Stimulated activated CD4-positive, alpha-beta T cell treated with anti-CD3 and anti-CD28 coated beads, TNF-alpha, amount 100 ng/mL, for 1 hour (primary cell): ENCODE measurements at places on chromosomes 2 and 18.

DNA sequence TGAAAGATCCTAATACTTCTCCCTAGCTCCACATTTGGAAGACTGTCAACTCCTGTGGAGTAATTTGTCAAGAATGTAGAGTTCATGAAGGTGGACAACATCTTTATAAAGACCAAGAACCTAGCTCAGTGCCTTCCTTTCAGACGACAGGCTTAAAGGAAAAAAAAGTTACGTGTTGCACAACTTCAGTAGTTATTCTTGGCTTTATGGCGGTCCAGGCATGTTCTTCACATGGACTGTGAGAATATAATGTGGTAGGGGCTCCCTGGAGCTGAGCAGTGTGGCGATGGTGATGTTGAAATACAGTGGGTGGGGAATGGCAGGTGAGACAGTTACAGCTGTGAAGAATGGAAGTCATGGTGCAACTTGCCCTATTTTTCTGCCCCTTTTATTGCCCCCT lies 3.9 kb downstream of the TAF1B start:
- no peak for DNase-seq

- no peak for DNase-seq
Observed at GRCh38 chr2:129062146-129062912, 743.7 kb upstream of the HS6ST1 start.

DNA sequence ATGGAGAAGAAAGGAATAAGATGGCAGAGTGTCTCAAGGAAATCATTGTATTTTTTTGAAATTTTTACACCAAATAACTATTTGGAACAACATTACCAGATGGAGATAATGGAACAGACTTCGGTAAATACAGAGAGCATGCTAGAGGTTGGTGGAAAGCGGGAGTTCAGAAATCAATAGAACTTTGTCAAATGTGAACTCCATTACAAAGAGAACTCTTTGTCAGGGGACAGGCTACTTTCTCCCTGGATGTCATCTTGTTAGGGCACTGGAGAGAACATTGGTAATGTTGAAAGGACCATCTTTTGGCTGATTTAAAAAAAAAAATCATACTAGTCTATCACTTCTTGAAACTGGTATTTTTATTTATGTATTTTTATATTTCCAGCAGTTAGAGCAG lies 30.8 kb downstream of the DCC start:
- DNase-seq = no peak

GRCh38 chr2:15278296-15278695 lies 282.8 kb downstream of the NBAS start:
- no peak for DNase-seq

DNA sequence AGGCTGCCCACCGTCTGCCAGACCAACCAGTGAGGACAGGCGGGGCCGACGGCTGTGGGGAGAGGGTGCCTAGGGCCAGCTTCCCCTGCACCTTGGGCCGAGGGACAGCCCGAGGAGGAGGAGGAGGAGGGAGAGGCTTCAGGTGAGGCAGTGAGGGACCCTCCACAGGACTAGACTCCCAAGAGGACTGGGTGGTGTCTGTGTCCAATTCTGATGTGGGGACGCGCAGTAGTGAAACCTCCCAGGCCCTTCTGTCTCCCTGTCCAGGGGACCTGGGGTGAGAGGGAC lies 19.8 kb upstream of the ASB1 start:
- DNase-seq = no peak

GRCh38 chr2:25279091-25279651 lies 62.6 kb downstream of the DNMT3A start:
- no peak for DNase-seq

GRCh38 chr2:170076189-170076588 lies 101.8 kb upstream of the MYO3B start:
- no peak for DNase-seq

- DNase-seq = no peak
Observed at GRCh38 chr2:162477011-162477410, 133.1 kb downstream of the GCA start.

GRCh38 chr2:1802469-1803216 lies 58.3 kb upstream of the PXDN start:
- DNase-seq = no peak

DNA sequence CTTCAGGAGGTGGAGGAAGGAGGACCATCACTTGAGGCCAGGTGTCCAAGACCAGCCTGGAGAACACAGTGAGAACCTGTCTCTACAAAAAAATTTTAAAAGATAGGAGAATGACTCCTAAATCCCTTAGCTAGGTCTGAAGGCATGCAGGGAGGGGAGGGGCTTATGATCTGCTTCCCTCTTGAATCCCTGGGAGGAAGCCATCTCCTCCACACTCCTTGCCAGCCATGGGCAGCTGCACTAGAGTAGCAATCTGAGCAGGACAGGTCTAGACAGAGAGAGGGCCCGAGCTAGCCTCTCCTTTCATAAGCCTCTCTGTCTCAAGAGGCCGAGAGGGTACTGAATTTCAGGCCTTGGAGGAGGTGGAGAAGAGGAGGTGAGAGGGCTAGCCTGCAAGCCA lies 42.5 kb downstream of the DAPL1 start:
- no peak for DNase-seq

DNA sequence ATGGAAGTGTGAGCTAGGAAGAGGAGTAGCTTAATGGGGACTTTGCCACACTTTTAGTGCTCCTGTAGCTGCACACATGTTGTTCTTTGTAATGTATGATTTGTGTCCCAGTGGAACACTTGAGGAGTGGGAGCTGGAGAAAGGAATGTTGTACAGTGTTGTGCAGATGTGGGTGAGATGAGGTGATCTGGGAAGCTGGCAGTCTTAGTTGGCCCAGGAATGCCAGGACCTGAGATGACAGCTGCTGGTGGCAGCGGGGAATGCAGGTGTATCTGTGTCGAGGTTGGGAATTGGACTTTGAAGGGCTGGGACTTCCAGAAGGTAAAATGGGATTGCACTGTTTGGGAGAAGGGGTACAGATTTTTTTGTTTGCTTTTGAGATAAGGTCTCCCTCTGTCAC lies 23.6 kb downstream of the NEDD4L start:
- no peak for DNase-seq

GRCh38 chr2:212484563-212485080 lies 54.0 kb downstream of the ERBB4 start:
- no peak for DNase-seq

GRCh38 chr18:23994361-23994902 lies 20.1 kb upstream of the TTC39C start:
- no peak for DNase-seq

DNA sequence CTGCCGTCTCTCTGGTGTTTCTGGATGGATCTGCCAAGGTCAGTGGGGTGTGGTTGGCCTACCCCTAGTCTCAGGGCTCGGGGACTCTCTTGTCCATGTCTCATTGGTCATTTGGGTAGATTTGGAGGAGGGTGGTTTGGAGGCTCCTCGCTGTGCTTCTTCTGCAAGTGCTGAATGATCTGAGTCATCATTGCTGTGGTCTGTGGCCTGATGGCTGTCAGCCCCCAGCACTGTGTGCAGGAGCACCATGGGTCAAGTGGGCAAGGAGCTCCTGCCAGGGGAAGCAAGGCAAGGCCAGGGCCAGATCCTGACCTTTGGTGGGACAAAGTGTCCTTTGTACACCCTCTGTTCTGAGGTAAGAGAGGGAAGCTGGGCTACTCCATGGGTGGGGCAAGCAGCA lies 221.8 kb downstream of the FHOD3 start:
- no peak for DNase-seq

DNA sequence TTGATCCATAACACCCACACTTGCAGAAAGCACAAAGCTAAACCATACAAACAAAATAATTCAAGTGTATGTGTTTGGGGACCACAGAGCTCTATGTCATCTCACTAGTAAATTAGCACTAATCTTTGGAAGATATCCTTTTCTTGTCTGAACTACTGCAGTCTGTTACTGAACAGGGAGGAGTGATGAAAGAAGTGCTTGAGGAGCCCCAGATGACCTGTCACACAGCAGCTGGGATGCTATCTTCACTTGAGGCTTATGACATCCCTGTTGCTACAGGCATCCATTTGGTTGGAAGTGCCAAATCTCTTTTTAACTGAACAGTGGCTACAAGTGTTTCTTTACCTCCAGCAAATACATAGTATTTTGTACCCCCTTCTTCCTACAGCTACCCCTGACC lies 386.3 kb upstream of the CHAC2 start:
- no peak for DNase-seq

- DNase-seq = no peak
Observed at GRCh38 chr18:3623769-3624545, 174.0 kb downstream of the TGIF1 start.

DNA sequence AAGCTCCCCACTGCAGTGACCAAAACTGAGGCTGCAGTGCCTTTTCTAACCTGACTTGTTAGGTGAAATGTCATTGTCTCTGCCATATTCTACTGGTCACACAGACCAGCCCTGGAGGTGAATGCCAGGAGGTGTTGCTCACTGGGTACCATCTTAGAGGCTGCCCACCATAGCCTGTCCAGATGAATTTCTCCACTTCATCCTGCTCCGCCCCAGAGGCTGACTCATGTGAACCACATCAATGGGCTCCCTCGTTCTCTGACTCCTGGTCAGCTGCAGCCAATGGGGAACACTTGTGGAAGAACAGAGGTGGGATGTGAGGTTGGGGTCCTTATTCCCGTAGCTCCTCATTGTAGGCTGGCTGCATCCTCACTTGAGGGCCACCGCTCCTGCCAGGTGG lies 3.4 kb upstream of the NARS1 start:
- DNase-seq = no peak

DNA sequence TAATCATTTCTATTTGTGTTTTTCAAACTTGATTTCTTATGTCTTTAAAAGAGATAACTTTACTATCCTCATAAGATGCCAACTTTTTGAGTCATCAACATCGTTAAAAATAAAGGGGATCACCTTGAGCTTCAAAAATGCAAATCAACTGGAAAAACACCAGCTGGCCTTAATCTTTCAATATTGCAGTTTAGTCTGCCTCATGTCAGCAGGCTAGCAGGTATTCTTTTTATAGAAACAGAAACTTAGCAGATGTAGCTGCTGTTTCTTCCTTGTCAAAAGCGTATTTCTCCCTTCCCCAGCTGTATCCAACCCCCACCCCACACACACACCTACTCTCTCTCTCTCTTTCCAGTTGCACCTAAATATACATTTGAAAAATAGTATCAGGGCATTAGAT lies 154.1 kb upstream of the ZNF804A start:
- no peak for DNase-seq

GRCh38 chr2:102434655-102435381 lies 11.9 kb downstream of the IL18RAP start:
- DNase-seq = no peak

GRCh38 chr2:8501061-8501720 lies 180.7 kb upstream of the ID2 start:
- DNase-seq = no peak

DNA sequence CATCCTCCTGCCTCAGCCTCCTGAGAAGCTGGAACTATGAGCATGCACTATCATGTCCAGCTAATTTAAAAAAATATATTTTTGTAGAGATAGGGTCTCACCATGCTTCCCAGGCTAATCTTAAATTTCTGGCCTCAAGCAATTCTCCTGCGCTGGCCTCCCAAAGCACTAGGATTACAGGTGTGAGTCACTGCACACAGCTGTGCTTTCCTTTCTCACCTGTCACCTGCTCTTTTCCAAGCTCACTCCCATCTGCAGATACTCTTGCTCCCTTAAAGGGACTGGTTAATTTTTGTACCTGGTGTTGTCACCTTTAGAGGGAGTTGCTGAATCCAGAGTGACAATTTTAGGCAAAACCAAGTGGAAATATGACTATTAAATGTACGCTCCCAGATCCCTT lies 178.2 kb downstream of the LOXHD1 start:
- no peak for DNase-seq

- DNase-seq = no peak
Observed at GRCh38 chr2:171688129-171688465, 828 bp downstream of the DYNC1I2 start.

DNA sequence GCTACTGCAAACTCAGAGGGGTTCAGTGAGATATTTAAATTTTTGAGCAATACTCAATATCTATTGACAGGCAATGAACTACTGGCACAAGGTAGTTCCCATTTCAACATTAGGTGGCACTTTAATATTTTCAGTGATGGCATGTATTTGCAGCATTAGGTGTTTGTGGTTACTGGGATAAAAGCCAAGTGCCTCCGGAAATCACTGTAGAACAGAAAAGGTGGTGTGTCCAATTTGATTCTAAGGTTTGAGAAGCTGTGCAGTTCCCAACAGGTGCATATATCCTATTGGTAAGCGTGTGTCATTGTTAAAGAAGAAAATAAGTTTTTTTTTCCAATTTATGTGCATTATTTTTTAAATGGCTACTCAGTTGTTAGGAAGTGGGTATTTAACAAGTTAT lies 41.3 kb downstream of the NABP1 start:
- DNase-seq = no peak

DNA sequence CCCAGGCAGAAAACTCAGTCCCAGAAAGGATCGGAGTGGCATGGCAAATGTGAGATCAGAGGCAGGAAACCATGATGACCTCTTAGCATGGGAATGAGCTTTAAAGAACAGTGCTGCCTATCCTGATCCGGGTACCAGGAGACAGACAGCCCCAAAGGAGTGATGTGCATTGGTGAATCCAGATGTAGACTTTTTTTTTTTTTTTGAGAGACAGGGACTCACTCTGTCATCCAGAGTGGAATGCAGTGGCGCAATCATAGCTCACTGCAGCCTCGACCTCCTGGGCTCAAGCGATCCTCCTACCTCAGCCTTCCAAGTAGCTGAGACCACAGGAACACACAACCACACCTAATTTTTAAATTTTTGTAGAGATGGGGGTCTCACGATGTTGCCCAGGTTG lies 122.7 kb downstream of the VAPA start:
- DNase-seq = no peak

- no peak for DNase-seq
Observed at GRCh38 chr2:17878281-17879136, at the start of gene KCNS3. KCNS3 (plus strand) TSS chr2:17878667; CDS start chr2:17931009, 52,342 bp downstream.

GRCh38 chr2:3349211-3349693 lies 28.4 kb downstream of the EIPR1 start:
- DNase-seq = no peak

DNA sequence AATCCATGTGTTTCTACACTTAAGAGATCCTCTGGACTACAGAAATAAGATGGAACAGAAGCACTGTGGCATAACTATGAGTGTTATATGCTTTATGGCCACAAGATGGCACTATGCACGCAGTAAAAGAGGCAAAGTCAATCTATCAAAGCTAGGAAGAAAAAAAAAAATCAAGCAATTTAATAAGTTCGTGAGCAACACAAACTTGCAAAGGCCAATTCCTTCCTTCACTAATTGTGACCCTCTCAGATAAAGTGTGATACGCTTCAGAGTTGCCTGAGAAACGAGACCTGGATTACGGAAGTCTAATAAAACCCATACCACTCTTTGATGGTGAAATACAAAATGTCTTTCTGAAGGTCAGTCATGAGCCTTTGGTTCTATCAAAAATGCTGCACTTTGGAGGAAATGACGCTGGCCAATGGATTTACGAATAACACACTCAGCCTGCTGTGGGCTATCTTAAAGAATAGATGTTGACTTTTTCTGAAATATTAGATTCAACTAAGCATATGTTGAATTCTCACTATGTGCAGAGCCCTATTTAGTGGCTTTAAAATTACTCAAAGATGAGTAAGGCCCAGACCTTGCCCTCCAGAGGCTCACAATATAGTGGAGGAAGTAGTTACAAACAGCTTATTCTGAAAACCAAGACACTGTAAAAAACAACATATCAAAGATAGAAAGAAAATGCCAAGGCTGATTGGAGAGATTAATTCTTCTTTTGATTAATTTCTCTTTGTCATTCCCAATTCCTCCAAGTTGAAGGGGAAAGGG lies 35.5 kb upstream of the TTR start:
- DNase-seq = no peak
